ENCODE measurements at places on chromosomes 1 and 21.

DNA sequence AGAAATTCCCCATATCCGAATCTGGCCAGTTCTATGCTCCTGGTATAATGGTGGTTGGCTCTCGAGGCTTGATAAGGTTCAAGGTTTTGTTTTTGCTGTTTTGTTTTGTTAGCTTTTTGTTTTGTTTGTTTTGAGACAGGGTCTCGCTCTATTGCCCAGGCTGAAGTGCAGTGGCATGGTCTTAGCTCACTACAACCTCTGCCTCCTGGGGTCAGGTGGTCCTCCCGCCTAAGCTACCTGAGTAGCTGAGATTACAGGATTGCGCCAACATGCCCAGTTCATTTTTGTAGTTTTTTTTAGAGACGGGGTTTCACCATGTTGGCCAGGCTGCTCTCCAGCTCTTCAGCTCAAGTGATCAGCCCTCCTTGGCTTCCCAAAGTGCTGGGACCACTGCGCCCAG lies 109.1 kb upstream of the ERRFI1 start:
- DNase-seq, result no peak

DNA sequence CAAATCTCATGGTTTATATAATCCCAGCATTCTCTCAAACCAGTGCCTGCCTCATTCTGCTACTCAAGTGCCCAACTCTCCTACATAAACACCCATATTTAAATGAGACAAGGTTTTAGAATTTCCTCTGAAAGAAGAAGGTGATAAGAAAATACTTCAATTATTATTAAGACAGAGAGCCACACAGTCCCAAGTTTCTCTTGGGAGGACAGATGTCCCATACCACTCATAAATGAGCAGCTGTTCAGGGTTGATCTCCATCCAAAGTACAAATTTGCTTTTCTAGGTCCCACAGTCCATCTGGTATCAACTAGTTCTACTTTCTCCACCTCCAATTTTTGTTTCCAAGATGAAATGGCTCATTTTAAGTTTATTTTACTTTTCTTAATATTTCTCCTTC lies 11.3 kb downstream of the DCAF8 start:
- no peak for DNase-seq

DNA sequence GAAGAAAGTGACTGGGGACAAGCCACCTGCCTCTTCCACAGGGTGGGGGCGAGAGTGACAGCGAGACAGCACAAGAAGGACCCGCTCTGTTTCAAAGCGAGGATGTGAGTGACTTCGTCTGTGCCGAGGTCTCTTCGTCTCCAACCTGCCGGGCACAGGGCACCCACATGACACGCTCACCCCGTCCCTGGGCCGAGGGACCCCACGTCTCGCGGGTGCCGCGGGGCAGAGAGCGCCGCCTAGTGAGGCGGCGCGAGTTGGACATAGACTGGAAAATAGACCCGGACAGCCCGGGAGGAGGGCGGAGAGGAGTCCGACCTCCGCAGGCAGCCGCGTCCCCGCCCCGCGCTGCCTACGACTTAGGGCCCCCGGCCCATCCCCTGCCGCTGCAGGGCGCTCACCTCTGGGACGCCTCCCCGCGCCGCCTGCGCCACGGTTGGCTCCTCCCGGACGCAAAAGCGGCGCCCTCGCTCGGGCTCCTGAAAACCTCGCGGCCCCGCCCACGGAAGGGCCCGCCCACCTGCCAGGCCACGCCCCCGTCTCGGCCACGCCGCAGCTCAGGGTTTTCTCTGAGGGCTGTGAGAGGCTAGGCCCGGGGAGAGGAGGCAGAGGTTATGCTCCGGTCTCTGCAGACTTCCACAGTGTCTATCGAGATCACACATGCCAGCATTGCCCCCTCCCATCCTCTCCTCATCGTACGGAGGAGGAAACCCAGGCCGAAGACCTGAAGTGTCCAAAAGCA lies at the start of gene TLR5:
Gene TLR5 (minus strand): TSS at position 454 of the 742 bp plus-strand sequence. CDS start 30,217 bp downstream, outside the sequence.
- peak; percentile 86 for DNase-seq

DNA sequence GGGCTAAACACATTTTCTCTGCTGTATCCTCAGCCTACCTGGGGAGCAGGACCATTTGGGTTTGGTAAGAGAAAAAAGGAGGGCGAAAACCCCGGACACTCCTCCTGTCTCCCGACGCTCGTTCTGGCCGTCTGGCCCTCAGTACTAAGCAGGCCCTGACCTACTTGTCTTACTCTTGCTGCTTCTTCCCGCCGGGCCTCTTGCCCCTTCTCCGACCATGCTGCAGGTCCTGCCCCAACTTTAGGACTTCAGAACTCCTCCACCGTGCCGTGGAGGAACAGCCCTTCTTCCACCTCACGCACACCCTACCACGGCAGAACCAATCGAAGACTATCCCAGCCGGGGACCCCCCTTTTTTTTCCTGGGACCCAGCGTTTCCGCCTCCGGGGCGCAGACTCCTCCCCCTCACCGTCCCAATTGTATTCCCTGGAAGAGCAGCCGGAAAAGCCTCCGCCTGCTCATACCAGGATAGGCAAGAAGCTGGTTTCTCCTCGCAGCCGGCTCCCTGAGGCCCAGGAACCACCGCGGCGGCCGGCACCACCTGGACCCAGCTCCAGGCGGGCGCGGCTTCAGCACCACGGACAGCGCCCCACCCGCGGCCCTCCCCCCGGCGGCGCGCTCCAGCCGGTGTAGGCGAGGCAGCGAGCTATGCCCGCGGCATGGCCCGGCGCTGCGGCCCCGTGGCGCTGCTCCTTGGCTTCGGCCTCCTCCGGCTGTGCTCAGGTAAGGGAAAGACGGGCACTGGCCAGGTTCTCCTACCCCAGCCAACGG lies at the start of gene CHRNB2:
Gene CHRNB2 (plus strand): TSS at position 393 of the 771 bp plus-strand sequence. CDS start 267 bp downstream, at position 660.
- DNase-seq, result peak; percentile 92

- DNase-seq, result peak; percentile 79
Observed at GRCh38 chr1:227947676-227948492, at the start of gene WNT9A. WNT9A (minus strand) TSS chr1:227947932; CDS start chr1:227947887, 45 bp downstream.

DNA sequence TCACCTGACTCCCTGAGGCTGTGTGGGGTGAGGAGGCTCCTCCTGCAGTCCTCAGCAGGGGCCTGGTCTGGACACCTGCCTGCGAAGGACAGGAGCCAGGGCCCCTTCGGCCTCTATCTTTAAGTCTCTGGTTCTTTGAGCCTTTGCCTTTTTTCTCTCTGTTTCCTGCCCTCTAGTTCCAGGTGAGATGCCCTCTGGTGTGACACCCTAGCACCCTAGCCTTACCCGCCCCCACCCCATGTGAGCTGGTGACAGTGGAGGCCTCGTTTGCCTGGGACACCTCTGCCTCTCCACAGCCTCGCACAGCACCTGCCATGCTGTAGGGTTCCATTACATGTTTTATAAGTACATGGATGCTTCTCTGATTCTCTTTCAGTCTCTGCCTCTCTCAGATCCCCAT lies 47.3 kb downstream of the DDX20 start:
- no peak for DNase-seq

DNA sequence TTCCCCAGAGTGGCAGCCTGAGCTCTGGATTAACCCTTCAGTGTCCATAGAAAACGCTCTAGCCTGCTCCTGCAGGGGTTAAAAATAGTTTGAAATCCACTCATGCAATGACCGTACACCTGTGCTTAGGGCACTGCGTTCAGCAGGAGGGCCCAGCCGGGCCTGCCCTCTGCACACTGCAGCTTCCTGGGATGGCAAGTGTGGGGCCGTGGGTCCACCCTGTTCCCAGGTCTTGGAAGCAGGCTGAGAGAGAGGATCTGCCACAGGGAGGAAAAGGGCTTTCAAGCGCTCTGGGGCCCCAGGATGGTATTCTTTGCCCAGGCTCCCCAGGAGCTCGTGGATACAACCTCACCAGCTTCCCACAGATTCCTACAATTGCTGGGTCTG lies 1.5 kb upstream of the S100B start:
- DNase-seq, result no peak

- DNase-seq, result no peak
Observed at GRCh38 chr21:27528697-27529096, 561.8 kb upstream of the ADAMTS5 start.

DNA sequence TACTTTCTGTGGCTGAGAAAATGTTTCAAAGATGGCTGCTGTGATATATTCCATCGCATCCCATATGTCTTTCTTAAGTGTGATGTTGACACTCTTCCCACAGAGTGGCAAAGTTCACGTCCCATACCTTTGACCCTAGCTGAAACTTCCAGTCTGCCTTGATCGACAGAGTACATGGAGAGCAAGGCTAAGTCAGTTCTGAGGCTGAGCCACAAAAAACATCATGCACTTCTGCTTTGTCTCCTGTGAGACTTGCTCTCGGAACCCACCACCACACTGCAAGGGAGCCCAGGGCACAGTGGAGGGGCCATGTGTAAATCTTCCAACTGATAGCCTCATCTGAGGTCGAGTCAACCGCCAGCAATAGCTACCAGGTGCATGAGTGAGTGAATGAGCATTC lies 431.9 kb upstream of the RUNX1 start:
- DNase-seq, result no peak

DNA sequence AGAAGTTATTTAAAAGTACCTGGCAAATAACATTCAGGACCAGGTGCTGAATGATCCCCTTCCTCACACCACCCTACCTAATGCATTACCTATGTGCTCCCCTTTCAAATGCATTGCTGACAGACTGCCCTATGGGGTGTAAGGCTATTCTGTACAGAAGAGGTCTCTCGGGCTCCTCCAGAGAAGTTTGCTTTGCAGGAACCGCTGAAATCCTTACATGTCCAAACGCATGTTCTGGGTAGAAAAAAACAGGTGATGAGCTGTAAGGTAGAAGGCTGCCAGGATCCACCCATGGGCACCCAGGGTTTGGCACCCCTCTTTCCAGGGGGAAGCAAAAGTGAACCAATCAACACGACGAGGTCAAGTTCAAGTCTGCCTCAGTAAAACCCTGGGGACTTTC lies 58.3 kb upstream of the TARBP1 start:
- no peak for DNase-seq

DNA sequence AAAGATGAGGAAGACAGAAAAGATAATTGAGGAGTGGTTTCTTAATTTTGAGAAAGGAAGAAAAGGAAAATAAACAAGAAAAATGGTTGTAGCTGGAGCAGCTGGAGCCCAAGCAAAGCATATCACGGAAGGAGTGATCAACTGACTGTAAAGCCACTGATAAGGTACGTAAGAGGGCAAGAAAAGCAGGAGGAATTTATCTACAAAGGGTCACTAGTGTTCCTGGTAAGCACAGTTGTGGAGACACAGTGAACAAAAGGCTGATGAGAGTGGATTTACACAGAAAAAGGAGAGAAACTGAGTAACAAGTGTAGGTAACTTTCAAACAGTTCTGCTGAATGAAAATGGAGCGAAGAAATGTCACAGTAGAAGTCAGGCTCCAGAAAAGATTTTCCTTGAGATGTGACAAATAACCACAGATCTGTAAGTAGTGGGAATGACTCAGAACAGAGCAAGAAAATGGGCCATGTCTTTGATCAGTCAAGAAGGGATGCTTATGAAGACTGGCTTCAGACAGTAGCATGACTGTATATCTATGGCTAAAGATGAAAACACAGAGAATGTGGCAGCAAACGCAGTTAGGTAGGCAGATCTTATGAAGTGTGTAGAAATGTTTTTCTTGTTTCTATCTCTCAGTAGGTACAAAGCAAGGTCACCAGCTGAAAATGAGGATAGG lies 45.6 kb upstream of the RBM34 start:
- DNase-seq, result no peak

- DNase-seq, result no peak
Observed at GRCh38 chr1:100292711-100293110, 26.7 kb downstream of the RTCA start.

DNA sequence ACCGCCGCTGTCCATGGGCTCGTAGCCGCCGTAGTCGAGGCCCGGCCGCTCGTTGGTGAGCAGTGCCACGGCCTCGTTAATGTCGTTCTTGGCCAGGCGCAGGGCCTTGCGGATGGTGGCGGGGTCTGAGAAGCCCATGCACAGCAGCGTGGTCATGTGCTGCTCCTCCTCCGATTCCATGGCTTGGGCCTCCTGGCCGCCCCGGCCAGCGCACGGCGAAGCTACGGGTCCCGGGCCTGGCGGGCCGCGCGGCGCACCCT lies 300 bp downstream of the USP24 start:
- DNase-seq, result no peak

DNA sequence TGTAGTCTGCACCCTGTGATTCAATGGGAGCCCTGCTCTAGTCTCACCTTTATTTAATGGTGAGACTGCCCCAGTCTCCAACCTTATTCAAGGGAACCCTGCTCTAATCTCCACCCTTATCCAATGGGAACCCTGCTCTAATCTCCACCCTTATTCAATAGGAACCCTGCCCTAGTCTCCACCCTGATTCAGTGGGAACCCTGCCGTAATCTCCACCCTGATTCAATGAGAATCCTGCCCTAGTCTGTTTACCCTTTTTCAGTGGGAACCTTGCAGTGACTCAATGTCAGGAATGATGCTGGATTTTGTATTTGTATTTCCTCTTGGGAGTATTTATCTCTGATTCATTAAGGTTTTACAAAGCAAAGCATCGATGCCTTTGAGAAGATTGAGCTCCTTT lies 39.5 kb downstream of the TRPM2 start:
- DNase-seq, result peak; percentile 11

DNA sequence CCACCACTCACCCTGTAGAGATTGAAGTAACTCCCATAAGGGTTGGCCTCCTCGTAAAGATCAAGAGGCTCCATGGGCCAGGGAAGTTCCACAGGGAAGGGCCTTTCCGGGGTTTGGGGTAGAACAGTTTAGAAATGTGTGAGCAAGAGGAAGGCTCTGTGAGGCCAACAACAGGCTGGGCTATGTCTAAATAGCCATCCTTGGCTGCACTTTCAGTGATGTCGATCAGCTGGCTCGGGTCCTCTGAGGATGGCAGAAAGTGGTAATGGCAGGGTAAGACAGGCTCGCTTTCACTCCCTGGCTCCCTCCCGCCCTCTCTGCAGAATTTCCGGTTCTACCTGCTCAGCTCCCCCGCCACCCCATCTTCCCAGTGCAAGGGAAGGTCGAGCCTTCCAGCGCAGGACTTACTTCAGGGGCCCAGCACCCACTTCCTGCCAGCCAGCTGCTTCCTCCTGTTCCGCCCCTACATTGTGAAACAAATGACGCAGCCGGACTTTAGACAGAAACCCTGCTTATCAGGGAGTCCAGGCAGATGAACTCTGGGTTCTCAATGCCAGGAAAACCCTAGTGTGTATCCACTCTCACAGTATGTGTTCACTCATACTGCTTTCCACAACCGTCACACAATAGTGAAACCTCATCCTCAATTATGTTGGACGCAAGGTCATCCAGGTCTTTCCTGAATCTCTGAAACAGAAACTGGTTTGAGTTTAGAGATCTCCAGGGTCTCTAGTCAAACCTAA lies 7.3 kb downstream of the F11R start:
- peak; percentile 82 for DNase-seq

DNA sequence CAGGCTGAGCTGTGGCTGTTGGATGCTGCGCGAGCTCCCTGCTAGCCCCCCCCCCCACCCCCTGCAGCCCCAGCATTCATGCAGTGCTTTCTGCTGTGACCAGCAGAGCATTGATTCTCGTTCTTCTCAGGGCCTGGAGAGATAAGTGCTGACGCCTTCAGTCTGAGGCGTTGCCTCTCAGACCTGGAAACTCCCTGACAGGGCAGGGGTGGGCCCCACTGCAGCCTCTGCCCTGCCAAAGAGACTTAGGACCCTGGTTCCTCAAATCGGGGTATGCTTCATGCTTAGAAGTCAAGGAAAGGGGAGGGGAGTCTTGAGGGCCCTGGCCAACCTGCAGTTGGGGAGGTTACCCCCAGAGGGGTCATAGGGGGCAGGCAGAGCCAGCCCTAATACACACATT lies 38.5 kb downstream of the PTPRF start:
- peak; percentile 81 for DNase-seq

- no peak for DNase-seq
Observed at GRCh38 chr1:2378956-2379732, 12.2 kb downstream of the MORN1 start.

GRCh38 chr21:44534688-44535087 lies 5.3 kb downstream of the KRTAP10-1 start:
- no peak for DNase-seq
